ENCODE measurements at places on chromosomes 7 and 10.

DNA sequence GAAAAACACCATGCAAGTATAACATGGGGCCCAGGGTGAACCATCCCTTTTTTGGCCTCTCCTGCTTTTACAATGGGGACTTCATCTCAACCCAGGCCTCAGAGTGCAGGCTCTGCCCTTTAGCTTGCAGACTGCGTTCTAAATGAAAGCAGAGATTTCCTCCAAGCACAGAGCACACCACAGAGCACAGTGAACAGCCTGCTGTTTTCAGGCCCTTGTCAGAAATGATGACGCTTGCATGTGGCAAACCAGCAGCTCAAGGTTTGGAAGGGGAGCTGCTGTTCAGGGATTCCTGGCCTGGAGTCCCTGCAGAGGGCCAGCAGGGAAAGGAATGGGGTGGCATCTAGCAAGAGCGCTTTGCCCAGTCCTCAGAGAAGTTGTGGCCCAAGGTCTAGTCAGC is 167.3 kb upstream of the CDCA7L start:
- no peak for DNase-seq

DNA sequence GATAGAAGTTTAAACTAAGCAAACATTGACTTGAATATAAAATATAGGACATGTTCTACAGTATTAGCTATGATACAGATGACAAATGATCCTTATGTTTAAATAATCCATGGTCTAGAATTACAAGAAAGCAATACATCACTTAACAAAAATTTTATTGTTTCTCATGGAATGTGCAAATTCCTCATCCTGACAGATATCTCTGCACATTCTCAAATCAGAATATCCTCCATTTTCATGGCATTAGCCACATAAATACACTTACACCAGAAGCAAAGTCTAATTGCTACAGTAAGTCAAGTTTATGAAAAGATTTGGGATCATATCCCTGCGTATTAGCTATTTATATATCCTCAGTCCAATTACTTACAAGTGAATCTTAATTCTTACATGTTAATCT is 57.6 kb downstream of the PCLO start:
- DNase-seq, result no peak

DNA sequence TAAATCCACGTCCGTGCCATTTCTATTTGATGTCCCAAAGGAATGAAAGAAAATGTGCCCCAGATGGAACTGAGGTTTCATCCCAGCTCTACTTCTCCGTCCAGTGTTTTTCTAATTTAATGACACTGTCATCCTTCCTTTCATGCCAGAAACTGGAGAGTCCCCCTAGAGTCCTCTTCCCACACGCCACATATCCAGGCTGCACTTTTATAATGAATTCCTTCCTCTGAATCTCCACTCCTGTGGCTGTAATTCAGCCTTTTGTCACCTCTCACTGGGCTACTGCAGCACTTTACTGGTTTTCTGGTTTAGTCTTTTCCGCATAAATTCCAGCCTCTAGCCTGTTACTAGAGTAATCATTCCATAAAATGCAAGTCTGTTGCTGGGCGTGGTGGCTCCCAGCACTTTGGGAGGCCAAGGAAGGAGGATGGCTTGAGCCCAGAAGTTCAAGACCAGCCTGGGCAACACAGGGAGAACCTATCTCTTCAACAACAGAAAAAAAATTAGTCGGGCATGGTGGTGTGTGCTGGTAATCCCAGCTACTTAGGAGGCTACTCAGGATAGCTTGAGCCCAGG is 142.6 kb upstream of the RHEB start:
- no peak for DNase-seq

DNA sequence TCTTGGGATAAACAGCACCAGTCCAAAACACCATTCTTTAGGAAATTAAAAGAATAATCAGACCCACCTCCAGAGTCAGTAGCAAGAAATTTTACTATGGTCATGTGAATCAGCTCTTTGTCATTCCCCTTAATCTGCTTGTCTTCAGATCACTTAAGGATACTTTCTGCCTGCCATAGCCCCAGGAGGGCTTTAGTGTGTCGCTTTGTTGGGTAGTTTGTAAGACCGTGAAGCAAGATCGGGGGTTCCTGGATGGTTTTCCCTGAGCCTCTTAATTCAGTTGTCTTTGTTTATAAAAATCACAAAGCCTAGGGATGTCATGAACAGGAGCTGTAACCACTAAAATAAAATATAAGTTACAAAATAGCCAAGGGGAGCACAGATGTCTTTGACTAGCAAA is 223.6 kb downstream of the RELN start:
- DNase-seq, result no peak

GRCh38 chr7:20240080-20240926 is 23.1 kb upstream of the MACC1 start:
- no peak for DNase-seq

DNA sequence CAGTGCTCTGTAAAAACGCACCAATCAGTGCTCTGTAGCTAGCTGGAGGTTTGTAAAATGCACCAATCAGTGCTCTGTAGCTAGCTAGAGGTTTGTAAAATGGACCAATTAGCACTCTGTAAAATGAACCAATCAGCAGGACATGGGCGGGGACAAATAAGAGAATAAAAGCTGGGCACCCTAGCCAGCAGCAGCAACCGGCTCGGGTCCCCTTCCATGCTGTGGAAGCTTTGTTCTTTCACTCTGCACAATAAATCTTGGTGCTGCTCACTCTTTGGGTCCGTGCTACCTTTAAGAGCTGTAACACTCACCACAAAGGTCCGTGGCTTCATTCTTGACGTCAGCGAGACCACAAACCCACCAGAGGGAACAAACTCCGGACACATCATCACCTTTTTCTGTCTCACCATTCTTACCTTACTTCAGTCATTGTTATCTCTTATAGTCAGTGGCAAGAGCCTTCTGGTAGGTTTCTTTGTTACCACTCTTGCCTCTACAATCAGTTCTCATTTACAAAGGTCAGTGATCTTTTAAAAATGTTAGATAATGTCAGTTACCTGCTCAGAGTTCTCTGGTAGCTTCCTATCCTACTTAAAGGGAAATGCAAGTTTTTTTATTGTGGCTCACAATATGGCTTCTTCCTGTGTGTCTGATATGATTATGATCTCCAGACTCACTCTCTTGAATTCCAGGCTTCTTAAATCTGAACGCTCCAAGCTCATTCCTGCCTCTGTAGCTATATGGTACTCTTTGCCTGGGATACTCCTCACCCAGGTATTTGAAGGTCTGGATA is 4.5 kb downstream of the STAM start:
- DNase-seq, result peak; percentile 66

GRCh38 chr10:576130-576465 is 113.4 kb downstream of the DIP2C start:
- DNase-seq, result no peak

- DNase-seq, result peak; percentile 49
Observed at GRCh38 chr10:133257489-133258065, 19.1 kb downstream of the ADAM8 start.

DNA sequence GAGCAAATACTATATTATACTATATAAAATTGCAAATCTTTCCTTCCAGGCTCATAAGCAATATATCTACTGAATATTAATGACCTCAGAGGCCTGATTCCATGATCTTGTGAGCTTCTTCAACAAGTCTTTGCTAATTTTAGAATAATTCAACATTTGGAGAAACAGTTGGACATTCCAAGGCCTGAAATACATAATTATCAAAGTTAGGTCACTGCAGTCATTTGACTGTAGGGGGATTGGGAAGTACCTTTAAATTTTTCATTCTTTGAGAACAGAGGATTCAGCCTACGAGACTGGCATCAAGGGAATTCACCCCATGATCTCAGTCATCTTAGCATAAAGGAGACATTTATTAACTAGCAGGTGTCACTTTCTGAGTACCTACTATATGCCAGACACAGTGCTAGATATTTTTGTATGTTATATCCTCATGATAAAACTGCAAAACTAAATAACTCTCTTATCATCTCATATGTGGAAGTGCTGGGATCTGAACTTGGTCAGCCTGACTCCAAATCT is 85.4 kb downstream of the DOCK4 start:
- DNase-seq, result no peak

GRCh38 chr7:85237721-85238120 is 50.9 kb upstream of the SEMA3D start:
- DNase-seq, result no peak

GRCh38 chr10:63115732-63116383 is 17.3 kb upstream of the NRBF2 start:
- DNase-seq, result no peak

GRCh38 chr10:53387562-53387961 is 615.0 kb upstream of the MBL2 start:
- DNase-seq, result no peak

- DNase-seq, result peak; percentile 40
Observed at GRCh38 chr7:106421181-106421762, 136.5 kb upstream of the NAMPT start.

- no peak for DNase-seq
Observed at GRCh38 chr7:151240536-151240935, 8.0 kb downstream of the SMARCD3 start.

- no peak for DNase-seq
Observed at GRCh38 chr7:50285269-50285668, 19.2 kb upstream of the IKZF1 start.

DNA sequence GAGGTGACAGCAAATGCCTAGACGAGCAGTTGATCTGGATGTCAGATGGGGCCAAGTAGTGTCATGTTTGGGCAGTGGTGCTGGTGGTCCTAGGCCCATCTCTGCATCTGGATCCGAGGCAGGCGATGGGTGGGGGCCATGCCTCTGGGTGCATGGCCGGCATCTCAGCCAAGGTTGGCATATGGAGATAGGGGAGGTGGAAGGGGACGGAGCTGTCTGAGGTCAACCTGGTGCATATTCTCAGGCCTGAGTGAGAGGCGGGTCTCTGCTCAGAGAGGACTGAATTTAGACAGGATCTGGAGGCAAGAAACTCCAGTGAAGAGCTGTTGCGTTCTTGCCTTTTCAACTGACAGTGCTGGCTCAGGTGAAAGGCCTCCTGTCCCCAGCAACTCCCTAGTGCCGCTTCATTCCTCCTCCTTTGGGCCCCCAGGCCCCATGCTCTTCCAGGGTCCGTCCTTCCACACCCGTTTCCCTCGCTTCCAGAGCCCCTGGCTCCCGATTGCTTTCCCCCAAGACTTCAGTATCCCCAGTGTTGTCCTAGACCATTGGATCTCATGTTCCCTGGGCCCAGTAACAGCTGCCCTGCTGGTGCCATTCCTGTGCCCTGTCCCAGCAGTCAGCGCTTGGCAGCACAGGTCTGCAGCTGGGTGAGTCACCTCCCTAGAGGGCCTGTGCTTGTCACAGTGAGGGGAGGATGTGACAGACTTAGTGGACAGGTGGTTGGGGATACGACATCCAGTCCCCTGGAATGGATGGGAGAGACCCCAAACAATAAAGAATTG is 32.6 kb downstream of the GBX1 start:
- DNase-seq, result no peak

DNA sequence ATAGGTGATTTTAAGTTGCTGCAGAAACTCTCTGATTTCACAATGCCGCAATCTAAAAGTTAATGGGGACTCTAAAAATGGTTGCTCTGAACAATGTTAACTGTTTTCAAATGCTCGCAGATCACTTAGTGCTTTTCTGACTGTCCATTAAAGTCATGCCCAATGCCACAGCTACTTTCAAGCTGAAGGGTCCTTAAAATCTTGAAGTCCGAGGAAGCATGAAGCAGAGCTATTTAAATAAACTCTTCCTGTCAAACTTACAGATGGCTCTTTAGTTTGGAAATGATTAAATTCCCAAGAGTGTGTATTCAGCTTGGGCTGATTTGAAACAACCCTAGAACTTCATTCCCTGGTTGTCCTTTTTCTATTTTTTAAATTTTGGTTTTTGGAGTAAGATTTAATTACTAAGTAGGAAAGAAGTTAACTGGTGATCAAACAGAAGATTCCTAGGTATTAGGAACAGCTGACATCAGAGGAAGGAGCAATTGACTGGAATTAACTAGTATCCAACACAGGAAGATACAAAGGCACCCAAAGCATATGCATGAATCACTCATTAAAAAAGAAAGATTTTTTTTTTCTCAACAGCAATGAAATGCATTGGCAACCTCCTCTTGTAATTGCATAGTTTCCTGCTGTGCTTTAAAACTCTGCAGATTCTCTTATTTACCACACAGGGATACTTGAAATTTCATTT is 105.1 kb downstream of the NRP1 start:
- no peak for DNase-seq

GRCh38 chr10:124322191-124322980 is 96.3 kb downstream of the OAT start:
- no peak for DNase-seq

- DNase-seq, result peak; percentile 41
Observed at GRCh38 chr10:62805231-62806099, 945 bp downstream of the ADO start.

DNA sequence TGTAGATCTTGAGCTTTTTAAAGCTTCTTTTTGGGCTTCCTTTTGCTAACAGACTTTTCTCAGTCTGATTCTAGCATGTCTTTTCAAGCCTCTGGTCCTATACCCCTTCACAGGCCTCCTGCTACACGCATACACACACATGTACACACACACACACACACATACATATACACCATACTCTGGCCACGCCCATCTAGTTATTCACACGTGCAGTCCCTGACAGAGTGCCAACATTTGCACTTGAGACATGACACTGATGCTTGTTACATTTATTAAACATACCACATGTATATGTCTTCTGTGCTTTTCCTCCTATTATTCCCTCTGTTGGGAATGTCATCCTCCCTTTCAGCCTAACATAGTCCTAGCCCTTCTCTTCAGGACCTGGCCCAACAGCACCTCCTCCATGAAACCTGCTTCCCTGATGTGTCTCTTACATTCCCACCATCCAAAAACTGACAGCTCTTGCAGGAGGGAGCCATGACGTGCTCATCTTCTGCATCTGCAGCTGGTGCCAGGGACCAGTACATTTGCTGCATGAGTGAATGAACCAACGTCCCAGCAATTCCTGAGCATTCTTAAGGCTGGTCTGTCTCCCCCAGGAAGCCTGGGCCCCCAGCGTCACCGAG is 222.1 kb downstream of the ARHGAP12 start:
- no peak for DNase-seq

DNA sequence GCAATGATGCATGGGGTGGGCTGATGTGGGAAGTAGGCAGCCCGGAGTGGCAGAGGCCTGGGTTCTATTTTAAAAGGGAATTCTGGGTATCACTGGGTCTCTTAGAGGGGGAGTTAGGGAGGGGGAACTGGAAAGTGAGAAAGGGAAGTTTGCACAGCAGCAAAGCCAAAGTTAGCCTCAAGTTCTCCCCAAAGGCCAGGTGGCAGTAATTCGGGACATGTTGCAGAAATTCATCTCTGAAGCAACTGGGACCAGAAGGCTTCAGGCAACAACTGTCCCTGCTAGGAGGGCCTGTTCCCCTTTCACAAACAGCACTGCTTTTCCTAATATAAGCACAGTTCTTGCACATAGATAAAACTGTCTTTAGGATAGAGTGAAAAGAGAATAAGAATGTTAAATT is 67.4 kb downstream of the NOD1 start:
- DNase-seq, result no peak

GRCh38 chr10:34126371-34127151 is 688.5 kb downstream of the PARD3 start:
- DNase-seq, result no peak

Measured in stimulated activated CD4-positive, alpha-beta T cell treated with anti-CD3 and anti-CD28 coated beads, Interleukin-15, amount 100 ng/mL, for 24 hours (primary cell).